ENCODE measurements at places on chromosomes 7 and 10.
A peak's percentile ranks its signal among the peaks of the same experiment; 100 is the strongest.

DNA sequence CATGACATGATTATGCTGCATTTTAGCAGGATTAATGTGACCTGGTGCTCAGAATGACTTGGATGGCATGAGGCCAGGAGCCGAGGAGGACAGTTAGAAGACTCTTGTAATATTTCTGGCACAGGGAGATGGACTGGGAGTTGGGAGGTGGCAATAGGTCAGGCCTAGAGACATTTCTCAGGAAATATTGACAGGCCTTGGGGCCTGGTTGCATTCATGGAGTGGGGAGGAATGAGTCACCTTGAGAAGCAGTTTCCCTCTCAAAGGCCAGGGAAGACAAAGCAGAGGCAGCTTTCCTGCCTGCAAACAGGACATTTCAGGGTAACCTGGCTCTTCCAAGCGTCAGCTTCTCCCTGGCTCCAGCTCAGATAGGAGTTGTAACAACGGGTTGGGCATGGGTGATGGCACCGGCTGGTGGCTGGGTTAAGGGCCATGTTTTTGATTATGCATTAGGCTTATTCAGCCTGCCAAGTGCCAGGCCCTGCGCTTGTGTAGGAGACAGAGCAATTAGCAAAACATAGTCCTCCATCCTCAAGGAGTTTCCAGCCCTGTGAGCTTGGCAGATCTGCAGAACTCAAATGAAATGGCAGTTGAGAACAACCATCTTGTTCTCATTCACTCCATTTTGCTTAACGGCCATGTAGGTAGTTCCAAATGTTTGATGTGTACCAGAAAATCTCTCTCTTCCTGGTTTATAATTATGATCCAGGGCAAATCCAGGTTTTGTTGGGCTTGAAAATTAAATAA is 38.2 kb downstream of the HK1 start:
- DNase-seq, result no peak

- peak; percentile 94 for DNase-seq
Measured at GRCh38 chr7:113118074-113118959, at the start of gene SMIM30. Gene SMIM30 (minus strand): TSS chr7:113118554. CDS start chr7:113117578, 976 bp downstream.

DNA sequence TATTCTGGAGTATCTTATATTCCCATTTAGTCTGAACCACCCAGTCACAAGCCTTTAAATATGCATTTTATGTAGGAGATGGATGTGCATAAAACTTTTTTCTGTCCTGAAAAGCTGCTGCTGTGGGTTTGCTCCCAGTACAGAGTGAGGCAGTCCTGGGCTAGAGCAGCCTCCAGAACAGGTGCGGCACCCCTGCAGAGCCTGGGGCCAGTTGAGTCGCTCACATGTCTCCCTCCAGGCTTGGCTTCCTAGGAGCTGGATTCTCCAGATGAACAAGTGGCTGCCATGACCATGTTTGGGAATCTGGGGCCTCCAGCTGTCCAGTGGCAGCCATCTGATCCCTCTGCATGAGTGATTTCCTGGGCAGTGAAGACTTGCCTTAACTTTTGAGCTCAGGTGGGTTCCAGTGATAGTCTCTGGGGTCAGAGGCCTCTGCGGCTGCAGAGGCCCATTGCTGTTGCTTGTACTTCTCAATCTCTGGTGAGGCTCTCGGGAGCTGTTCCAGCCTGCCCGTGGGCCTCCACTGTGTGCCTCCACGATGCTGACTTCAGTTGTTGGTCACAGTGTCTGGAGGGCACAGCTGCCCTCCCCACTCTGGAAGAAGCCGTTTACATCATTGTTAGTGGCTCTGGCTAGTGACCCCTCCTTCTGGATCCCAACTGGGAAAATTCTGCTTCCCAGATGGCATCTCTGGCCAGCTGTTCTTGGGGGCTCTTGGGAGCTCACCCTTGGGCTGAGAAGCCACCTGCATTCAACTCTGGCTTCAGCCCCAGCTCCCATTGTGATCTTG is 120.4 kb downstream of the EMX2 start:
- no peak for DNase-seq

DNA sequence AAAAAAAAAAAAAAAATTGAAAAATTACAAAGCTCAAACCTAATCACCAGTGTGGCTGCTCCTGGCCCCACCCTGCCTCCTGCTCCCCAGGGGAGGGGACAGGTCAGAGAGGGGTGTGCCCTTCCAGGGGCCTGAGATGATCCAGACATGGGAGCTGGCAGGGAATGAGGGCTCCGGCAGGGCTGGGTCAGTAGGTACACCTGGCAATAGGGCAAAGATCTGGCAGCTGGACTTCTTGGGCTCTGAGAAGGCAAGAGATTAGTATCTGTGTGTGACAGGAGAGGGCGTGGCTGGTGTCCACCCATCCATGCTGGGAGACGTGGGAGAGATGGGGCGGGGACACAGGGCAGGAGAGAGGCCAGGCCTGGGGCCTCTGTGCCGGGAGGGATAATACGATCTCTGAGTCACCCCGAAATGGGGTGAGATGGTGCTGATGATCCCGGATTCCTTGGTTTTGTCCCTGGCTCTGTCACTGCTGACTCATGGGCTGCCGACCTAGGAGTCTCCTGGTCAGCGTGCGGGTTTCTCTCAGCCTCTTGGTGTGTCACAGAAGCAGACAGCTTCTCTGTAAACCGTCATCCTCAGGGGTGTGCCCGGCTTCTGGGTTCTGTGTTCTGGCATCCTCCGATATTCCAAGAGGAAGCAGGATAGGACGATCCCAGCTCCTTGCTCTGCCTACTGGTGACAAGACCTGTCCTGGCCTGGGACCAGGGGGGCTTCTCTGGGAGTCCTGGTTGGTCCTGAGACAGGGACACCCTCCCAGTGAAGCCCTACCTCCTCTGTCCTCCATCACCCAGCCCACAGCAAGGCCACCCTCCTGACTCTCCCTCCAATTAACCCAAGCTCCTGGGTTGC is 8.2 kb upstream of the CLDN4 start:
- no peak for DNase-seq

DNA sequence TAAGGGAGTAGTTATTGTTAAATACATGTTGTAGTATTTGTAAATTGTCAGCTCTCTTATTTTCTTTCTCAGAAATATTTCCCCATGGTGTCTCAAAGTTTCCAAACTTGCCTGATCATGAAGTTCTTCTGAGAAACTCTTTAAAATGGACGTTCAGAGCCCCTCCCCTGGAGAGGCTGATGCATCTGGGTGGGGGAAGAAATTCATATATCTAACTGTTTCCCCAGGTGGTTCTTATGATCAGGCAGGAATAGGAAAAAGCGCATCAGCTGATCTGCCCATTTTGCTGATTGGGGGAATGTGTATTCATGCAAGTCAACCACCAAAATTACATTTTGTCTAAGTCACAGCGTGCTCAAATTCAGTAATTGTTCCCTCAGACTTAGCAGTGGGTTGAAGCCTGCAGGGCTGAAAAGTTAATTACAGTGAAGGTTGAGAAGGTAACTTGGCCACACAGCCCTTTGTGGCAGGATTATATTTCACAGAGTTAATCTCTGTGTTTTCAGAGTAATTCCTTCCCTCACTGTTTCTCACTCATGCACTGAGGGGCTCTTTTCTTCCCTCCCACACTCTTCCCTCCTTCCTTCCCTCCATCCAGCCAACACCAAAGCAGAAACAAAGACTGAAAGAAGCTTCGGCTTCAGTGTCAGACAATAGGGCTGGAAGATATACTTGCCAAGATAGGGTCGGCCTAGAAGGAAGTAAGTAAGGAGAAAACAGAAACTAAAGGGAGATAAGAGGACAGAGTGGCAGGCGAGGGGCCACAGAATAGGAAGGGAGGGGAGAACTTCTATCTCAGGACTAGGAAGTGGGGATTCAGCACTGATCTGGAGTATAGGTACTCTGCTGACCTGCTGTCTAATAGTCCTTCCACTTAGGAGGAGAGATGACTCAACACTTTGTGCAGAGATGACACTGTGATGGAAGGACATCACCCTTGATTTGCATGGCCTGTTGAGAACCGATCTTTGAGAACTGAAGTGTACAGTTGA is 50.5 kb upstream of the STARD3NL start:
- DNase-seq, result no peak

GRCh38 chr7:37535841-37536240 is 87.2 kb upstream of the ELMO1 start:
- DNase-seq, result no peak

- no peak for DNase-seq
Measured at GRCh38 chr7:151039850-151040548, 8.3 kb upstream of the ASIC3 start.

DNA sequence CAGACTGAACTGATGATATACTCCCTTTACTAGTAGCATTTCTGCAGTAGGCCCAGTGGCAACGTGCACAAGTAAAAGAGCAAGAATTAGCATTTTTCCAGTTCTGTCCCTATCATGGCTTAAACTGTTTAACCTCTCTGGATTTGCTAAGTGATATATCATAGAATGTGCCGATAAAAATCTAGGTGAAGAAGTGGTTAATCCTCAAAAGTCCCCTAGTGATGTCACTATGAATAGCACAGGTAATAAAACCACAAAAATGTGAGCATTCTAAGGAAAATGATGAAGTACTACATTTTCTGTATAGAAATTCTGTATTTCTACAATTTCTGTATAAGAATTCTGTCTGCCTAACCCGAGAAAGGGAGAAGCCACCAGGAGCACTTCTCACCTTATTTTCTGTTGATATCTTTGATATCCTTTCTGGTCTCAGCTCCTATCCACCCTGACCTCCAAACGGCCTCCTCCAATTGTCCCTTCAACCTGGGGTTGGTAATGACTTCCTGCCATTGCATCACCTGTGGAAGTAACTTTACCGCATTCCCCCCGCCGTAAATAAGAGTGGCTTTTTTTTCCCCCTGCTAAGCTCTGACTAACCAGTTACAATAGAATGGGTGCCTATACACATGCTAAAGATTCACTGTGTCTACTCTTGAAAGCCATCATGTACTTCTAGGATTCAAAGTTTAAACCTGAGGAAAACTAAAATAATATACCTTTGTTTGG is 155.9 kb upstream of the ASAH2 start:
- no peak for DNase-seq

All from T-helper 2 cell (primary cell).